Glutamatergic neuron (in vitro differentiated cells): ENCODE measurements at places on chromosomes 13 and 19.

DNA sequence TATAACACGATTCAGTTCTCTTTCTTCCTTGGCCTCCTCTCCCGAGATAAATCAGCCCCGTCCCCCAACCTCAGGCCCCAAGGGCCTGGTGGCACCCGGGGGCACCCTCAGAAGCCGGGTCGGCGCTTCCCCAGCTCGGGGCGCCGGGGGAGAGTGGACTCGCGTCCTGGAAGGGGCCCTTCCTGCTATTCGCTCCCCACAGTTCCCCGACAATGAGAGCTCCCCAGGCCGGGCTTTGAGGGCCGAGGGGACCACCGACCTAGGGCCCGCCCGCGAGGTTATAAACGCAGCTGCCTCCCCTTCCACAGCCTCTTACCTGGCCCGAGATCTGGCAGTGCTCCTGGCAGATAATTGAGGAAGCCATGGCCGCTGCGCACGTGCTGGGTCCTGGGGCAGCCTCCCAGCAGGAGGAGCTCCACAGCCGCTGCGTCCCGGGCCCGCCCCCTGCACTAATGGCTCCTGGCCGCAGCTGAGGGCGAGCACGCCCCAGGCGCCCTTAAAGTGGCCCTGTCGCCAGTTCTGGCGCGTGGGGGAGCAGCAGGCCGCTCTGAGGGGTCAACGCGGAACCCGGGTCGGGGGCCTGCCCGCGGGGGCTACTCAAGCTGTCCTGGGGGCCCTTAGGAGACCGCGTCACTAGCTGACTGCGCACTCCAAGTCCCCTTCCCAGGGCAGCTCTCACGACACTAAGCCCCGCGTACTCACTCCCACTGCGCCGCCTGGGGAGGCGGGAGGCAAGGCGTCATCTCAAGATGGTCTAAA is at the start of gene SOHLH2:
TSS of gene SOHLH2 (minus strand) at position 394 of the 759 bp plus-strand sequence. CDS start at position 364, 30 bp downstream.
- DNase-seq = no peak

GRCh38 chr13:36355632-36356031 is 9.4 kb upstream of the SPART start:
- no peak for DNase-seq

DNA sequence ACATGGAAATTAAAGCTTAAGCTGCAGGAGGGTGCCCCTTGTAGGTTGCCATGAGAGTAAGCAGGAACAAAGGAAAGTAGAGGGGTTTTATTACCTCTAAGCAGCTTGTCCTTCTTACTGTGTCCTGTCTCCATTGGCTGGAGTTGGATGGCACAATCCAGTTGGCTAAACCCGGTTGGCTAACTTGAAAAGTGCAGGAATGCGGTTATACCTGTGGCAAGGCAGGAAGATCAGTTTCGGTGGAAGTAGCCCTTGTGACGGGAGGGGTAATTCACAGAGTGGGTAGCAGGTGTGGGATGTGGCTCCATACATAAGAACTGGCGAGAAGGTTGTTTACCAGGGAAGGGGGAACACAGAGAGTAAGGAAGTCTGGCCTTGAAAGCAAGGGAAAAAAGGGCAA is 3.2 kb downstream of the ZNF726 start:
- DNase-seq = no peak

DNA sequence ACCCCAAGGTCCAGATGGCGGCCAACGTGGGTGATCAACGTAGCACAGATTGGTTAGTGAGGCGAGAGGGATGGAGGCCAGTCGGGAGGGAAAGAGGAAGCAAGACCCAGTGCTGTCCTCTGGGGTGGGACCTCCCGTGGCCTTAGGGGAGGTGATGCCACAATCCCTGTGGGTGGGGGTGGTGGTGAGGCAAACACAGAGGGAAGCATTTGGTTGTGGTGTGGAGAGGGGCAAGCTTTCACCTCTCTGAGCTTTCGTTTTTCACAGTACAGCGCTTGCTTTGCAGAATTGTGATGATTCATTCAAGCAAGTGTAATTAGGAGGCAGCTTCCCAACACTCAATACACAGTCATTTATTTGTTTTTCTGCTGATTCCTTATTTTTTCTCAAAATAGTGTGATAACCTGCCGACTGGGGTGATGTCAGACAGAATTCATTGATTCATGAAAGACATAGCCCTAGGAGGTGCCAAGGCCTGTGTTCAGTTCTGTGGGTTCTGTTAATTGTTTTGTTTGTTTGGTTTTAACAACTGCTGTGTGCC is 2.4 kb downstream of the LENG8 start:
- no peak for DNase-seq

GRCh38 chr19:47421844-47422395 is 2.6 kb upstream of the MEIS3 start:
- DNase-seq = peak; percentile 79

- DNase-seq = no peak
Observed at GRCh38 chr19:46974181-46974580, 45.5 kb upstream of the NPAS1 start.

- no peak for DNase-seq
Observed at GRCh38 chr19:6535558-6536137, 4.8 kb downstream of the TNFSF9 start.

GRCh38 chr19:1896508-1896907 is 8.7 kb upstream of the ADAT3 start:
- DNase-seq = no peak

GRCh38 chr13:43939086-43939485 is 59.4 kb downstream of the LACC1 start:
- DNase-seq = no peak
